ENCODE measurements at places on chromosomes 12 and 14.

DNA sequence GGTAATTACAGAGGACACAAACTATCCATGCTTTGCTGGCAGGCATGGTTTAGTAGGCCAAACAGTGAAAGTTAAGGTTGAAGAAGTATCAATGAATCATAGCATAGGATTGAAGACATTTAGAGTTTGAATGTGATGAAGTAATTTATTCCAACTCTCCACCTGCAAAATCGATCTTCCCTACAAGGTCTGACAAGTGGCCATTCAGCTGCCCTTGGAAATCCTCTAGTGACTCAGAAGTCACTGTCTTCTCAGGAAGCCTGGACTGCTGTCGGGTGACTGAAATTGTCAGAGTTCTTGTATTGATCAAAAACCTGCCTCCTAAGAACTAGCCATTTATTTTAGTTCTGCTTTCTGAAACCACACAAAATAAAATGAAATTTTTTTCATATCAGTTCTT lies 17.7 kb upstream of the STXBP6 start:
- no peak for DNase-seq

DNA sequence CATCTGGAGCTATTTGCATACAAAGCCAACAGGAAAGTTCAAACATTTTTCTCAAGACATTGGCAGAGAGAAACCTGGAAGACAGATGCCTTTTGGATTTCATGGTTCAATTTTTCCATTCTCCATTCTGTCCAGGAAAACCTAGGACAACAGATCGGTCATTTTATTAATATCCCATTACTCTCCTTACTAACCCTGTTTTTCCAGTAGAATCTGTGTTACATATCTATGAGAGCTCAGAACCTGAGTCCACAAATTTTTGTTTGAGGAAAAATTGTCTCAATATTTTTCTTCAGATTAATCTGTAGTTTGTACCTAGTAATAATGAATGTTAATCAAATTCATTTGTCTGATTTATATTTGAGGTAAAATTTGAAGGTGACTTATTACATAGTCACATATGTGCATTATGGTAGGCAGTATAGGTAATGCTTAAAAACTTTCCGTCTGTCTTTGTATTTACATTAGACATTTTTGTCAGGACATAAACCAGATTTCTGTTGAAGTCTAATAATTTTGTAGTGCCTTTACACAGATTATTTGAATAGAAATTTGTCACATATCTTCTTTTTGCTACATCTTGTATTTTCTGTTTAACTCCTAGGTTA lies 75.3 kb downstream of the CCDC91 start:
- DNase-seq: no peak

- DNase-seq: no peak
Observed at GRCh38 chr12:41905073-41905758, 239.5 kb downstream of the GXYLT1 start.

GRCh38 chr12:28184375-28184774 lies 5.9 kb upstream of the CCDC91 start:
- no peak for DNase-seq

DNA sequence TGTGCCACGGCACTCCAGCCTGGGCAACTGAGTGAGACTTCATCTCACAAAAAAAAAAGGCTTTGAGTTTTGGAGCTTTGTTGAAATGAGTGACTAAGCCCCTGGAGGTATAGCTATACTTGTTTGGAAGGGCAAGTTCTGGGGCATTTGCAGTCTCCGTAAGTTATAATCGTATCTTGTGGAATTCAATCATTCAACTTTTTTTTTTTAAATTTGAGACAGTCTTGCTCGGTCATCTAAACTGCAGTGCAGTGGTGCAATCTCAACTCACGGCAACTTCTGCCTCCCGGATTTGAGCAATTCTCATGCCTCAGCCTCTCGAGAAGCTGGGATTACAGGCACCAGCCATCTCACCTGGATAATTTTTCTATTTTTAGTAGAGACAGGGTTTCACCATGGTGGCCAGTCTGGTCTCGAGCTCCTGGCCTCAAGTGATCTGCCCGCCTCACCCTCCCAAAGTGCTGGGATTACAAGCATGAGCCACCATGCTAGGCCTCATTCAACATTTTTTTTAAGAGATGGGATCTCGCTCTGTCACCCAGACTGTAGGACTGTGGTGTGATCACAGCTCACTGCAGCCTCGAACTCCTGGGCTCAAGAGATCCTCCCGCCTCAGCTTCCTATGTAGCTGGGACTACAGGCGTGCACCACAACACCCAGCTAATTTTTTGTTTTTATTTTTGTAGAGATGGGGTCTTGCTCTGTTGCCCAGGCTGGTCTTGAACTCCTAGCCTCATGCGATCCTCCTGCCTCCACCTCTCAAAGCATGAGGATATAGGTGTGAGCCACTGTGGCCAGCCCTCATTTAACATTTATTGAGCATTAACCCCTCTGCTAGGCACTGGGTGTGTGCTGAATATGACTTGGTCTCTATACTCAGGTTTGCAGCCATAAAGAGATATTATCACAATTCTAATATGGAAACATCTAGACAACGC lies 133.7 kb upstream of the MAP1LC3B2 start:
- no peak for DNase-seq

- no peak for DNase-seq
Observed at GRCh38 chr12:68790952-68791234, 17.1 kb upstream of the MDM2 start.

GRCh38 chr14:90426663-90427062 lies 29.8 kb downstream of the CALM1 start:
- DNase-seq: no peak

DNA sequence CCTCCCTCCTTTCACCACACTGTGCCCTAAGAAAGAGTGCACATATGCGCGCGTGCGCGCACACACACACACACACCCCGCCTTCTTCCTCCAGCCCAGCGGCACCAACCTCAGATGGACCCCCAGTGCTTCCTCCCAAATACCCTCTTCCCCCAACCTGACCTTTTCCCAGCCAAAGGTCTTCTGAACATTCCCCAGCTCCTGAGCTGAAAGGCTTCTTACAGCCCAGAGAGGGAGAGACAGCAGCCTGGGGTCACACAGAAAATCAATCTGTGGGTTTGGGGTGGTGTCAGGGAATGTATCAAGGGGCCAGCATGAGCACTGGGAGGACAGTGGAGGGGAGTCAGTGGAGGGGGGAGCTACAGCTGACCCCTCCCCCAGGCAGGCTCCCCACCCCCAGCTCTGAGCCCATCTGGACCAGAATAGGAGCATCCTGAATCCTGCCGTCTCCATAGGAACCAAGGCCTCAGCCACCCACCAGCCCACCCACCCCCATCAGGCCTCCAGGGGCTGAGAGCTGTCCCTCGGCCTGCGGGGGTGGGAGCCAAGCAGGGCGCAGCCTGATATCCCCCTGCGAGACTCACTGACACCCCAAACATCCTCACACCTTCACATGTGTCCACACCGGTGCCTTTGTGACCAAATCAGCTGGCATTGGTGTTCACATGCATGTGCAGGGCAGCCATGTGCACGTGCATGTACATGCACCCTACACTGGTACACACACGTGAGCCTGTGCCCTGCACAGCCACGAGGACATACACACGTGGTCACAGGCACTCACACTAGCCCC lies 5.7 kb downstream of the RASAL1 start:
- no peak for DNase-seq

- DNase-seq: no peak
Observed at GRCh38 chr12:4506870-4507269, 31.8 kb upstream of the RAD51AP1 start.

GRCh38 chr12:29309320-29309902 lies 71.6 kb downstream of the ERGIC2 start:
- no peak for DNase-seq

DNA sequence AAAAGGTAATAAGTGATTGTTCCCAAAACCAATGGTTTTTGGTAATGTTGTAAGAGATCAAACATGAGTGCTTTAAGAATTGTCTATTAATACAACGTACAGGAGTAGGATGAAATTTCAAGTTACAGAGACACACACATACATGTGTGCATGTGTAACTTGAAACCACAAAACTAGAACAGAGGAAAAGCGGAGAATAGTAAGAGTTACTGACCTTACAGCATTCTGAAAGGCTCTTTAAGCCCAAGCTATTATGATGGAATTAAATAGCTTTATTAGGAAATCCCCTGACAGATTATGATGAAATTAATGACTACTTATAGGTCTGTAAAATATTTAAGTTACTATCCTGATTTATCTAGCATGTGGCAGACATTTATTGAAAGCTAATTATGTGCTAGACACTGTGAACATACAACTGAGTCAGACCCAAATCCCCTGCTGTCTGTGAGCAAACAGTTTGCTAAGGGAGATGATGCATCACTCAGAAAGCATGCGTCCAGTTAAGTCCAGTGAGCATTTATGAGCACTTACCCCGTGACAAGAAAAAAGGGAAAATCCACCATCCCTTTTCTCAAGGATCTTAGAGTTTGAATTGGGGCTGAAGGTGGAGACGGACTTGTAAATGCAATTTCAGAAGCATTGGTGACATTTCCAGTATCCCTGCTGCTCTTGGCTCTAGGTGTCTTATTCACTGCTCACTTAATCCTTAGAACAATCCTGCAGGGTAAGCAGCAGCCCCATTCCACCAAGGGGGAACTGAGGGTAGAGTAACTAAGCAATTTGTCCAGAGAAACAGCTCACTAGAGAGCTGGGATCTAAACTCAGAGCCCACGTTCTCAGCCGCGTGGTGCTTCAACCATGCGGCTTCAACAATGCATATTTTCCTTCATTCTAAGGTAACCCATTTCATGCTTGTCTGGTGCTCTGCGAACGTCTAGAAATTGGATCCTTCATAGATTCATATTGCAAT lies 117.4 kb downstream of the EML1 start:
- DNase-seq: no peak

DNA sequence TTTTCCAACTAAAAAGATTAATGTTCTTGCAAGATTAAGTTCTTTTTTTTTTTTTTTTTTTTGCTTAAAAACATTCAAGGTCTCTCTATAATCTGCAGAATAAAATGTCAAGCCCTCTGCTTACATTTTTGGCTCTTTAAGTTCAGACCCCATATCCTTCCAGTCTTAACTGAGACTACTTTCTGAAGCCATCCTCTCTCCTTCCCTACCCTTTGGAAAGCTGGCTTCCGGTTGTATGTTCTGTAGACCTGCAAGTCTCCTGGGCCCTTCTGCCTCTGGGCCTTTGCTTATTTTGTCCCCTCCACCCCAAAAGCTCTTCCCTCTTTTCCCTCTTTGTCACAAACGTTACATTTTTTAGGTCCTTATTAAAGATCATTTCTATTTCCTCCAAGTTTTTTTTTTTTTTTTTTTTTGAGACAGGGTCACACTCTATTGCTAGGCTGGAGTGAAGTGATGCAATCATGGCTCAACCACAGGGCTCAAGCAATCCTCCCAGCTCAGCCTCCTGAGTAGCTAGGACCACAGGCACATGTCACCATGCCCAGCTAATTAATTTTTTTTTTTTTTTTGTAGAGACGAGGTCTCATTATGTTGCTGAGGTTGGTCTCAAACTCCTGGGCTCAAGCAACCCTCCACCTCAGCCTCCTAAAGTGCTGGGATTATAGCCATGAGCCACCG lies 46.5 kb downstream of the PTPRB start:
- DNase-seq: no peak

DNA sequence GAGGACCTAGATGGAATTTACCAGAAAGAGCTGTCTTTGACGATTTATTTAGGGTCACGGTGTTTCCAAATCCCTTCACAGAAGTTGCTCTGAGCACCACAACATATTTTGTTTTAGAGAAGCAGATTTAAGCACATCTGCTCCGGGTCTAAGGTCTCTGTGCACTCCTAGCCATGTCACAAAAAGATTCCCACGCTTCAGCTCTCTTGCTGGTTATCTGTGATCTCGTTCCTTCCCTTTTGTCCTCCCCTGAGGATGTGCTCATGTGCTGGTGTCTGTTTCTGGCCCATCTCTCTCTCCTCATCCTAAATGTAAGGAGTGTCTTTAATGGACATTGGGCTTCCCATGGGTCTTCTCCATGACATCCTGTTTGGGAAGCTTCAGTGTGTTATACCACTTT lies 53.7 kb upstream of the GNPNAT1 start:
- DNase-seq: no peak

- DNase-seq: no peak
Observed at GRCh38 chr12:104632724-104633201, 176.0 kb downstream of the CHST11 start.

GRCh38 chr12:123696207-123696606 lies 15.9 kb upstream of the ATP6V0A2 start:
- DNase-seq: no peak

DNA sequence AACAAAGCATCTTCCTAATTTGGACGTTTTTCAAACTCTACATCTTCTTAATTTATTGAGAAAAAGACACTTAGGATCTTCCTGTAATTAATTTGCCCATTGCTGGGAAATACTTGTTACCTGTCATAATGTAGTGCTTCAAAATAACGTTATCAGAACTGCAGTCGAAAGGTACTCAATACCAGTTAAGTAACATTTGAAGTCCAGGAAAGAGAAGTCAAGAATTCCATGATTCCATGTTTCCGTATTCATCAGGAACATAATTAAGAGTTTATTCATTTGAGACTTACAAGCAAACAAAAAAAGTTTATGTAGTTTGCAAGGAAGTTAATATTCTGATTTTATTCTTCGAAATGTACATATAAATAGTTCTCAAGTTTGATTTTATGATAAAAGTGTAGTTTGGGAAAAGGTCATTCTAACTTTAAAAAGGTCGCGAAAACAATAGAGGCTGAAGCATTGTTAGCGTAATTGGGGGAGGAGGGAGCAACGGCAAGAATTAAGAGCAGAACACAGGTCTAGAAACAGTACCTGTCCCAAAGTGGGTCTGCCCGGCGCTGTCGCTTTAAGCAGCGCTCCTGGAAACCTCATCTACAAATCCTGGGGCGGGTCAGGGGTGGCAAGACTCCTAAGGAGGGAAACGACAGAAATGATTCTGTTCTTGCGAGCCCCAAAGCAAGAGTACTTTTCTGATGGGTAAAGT lies 1.2 kb upstream of the KCNMB4 start:
- no peak for DNase-seq

GRCh38 chr14:60807971-60808370 lies 73.4 kb downstream of the MNAT1 start:
- DNase-seq: no peak

DNA sequence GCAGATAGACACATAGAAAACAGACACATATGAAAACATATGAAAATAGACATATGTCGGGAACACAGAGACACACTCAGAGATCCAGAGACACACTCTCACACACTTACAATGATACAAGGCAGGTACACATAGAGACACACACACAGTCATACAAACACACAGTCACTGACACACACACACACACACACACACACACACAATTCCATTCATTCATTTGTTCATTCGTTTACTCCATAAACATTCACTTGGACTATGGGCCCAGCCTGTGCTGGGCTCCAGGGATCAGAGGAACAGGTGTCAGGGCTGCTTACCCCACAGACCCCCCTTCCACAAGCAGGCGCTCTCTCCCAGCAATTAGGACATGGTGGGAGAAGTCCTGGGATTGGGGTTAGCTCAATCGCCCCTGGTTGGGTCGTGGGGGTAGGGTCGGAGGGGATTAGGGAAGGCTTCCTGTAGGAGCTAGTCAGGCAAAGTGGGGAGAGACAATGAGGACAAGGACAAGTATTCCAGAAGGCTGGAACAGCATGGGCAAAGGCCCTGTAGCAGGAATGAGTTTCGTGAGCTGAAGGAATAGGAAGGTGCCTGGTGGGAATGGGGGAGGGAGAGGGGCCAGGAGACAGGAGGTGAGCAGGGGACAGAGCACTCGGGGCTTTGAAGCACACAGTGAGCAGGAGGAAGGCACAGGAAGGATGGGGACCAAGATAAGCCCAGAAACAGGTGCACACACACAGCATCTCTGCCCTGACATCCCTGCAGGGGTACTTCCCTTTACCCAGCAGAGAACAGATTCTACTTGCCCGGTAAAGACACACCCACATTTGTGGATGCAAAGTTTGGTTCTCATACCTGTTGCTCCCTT lies 6.5 kb downstream of the RASAL1 start:
- no peak for DNase-seq

- DNase-seq: no peak
Observed at GRCh38 chr12:69115951-69116350, 123.4 kb upstream of the CPSF6 start.

Data from activated T-helper 9 cell treated with anti-CD3 and anti-CD28 coated beads, Interleukin-2, amount 50 U/mL, for 16 hours (primary cell).